ENCODE measurements at places on chromosomes 11 and 22.
A peak's percentile ranks its signal among the peaks of the same experiment; 100 is the strongest.

- DNase-seq = no peak
Observed at GRCh38 chr22:22856364-22856763, 31.3 kb upstream of the IGLL5 start.

GRCh38 chr22:35569916-35570315 is 29.3 kb downstream of the RASD2 start:
- no peak for DNase-seq

DNA sequence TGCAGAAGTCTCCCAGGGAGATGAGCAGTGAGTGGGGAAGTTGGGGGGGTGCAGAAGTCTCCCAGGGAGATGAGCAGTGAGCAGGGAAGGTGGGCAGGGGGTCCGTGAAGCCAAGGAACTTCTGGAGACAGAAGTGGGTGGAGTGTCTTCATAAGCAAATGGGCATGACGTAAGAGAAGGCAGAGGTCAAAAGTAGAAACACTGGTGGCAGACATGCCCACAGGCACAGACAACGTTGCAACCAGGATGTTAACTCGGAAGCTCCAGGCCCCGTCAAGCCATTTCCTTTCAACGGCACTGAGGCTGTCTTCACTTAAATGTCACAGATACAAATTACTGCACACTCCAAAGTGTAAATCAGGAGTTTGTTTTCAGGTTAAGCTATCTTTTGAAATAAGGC is 186.1 kb downstream of the SHANK2 start:
- DNase-seq = no peak

- no peak for DNase-seq
Observed at GRCh38 chr11:83162377-83162776, 5.4 kb downstream of the PCF11 start.

- no peak for DNase-seq
Observed at GRCh38 chr11:22581354-22582150, 44.1 kb downstream of the FANCF start.

DNA sequence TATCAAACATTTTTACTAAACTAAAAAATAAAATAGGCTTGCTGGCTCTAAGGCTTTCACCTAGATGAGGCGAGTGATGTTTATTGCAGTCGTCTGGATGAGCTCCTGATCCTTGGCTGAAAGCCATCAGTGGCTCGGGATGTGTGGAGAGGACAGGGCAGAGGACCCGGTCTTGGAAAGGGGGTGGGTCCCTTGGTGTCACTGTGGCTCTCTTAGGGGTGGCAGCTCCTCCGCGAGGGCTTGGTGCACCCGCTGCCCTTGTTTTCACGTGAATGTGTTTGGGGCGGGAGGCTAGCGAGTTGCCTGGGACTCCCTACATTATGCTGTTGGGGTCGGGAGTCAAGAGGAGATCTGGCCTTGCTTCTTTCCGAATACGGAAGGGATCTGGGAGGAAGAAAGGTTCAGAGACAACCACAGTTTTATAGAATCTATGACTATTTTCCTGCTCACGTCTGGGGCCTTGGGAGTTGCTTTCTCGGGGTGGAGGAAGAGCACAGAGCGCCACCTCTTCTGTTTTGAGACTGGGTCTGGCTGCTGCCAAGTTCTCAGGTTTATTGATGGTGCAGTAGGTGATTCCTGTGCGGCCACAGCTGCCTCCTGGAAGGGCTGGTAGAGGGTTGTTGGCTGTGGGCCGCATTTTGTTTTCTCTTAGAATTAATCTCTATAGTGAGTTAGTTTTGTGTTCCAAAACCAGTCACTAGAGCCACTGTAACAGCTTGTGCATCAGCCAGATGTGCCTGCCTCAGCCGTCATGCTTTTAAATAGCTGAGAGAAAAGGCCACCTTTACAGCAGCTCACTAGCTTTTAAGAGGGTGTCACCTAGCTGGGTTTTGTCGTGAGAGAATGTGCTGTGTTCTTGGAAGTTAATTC is 12.8 kb downstream of the TBC1D22A start:
- no peak for DNase-seq

DNA sequence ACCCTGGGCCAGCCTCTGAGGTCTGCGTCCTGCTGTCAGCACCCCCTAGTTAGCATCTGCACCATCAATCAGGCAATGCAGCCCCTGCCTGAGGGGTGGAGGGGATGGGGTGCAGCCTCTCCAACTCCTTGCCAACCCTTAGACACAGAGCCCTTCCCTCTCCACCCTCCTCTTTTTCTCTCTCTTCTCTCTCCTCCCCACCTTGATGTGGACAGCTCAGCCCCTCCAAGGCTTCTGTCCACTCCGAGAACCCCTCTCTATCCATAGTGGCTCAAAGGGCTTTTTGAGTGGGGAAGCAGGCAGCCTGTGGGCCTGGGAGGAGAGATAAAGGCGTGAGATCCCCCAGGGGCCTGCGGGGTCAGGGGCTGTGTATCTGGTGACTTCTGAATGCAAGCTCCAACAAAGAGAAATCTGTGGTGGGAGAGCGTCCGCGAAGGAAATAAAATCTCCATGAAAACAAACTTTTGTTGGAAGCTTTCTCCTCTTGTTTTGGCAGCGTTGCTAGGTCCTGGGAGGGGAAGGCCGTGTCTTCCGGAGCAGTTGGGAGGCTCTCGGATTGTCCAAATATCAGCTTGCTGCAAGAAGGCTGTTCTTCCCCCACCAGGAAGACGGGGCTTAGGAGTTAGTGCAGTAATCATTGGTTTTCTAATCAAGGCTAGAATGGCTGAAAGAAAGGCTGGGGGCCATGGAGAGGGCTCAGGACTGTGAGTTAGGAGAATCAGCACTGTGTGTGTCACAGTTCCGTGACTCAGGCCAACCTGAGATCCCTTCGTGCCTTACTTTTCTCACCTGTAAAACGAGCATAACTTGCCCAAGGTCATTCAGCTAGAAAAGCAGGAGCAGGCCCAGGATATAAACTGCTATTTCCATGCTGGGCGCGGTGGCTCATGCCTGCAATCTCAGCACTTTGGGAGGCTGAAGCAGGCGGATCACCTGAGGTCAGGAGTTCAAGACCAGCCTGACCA is 50.3 kb downstream of the PKNOX2 start:
- DNase-seq = no peak

DNA sequence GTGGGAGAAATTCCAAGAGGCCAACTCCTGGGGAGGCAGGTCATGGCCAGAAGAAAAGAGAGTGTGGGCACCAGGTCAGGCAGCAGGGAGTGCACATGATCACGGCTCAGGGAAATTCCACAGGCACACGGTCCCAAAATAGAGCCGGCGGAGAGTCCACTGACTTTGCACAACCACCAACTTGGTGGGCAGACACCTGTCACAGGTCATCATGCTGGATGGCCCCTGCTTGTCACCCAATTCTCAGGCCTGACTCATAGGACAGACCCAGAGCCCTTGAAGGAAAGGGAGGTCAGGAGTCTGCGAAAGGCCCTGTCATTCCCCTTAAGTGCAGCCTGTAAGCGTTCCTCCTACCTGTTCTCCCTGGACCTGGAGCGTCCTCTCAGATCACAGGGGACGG is 15.8 kb downstream of the APOL2 start:
- no peak for DNase-seq

DNA sequence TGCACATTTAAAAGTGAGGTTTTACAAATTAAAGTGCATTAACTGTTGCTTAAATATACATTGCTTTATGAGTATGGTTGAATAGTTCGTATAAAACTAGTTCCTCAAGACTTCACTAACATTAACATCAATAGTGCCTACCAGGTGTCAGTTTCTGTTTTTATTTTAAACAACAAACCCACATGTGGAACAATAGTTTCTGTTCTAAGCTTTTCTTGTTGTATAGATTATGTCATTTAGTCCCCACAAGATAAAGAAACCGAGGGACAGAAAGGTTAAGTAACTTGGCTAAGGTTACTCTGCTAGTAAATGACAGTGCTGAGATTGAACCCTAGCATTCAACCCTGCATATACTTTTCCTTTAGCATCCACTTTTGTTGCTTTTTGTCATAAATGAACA is 41.4 kb upstream of the ST14 start:
- no peak for DNase-seq

- DNase-seq = no peak
Observed at GRCh38 chr11:57496109-57496820, 19.2 kb downstream of the SLC43A1 start.

GRCh38 chr11:3707176-3707575 is 36.0 kb upstream of the CHRNA10 start:
- DNase-seq = no peak

GRCh38 chr11:64007629-64008282 is 21.5 kb downstream of the OTUB1 start:
- no peak for DNase-seq

- no peak for DNase-seq
Observed at GRCh38 chr11:68653486-68654430, 30.6 kb upstream of the GAL start.

DNA sequence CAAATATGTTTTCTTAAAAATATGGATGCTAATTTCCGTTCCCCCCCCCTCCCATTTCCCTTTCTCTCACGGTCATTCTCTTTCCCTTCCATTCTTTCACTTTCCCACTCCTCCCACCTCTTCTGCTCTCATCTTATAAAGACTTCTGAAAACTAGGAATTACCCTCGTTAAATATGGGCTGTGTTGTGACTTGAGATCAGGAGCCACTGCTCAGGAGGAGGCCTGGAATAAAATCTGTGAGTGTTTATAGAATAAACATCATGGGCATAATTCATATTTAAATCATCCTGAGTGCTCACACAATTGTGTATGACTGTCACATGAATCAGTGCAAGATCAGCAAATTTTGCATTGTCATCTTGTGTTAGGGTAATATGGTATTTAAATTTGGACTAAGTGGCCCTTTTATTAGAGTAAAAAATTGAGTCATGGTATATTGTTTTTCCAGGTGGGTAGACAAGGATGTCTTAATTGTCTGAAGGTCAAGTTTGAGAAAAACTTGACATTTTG is 208.0 kb downstream of the DDX10 start:
- no peak for DNase-seq

DNA sequence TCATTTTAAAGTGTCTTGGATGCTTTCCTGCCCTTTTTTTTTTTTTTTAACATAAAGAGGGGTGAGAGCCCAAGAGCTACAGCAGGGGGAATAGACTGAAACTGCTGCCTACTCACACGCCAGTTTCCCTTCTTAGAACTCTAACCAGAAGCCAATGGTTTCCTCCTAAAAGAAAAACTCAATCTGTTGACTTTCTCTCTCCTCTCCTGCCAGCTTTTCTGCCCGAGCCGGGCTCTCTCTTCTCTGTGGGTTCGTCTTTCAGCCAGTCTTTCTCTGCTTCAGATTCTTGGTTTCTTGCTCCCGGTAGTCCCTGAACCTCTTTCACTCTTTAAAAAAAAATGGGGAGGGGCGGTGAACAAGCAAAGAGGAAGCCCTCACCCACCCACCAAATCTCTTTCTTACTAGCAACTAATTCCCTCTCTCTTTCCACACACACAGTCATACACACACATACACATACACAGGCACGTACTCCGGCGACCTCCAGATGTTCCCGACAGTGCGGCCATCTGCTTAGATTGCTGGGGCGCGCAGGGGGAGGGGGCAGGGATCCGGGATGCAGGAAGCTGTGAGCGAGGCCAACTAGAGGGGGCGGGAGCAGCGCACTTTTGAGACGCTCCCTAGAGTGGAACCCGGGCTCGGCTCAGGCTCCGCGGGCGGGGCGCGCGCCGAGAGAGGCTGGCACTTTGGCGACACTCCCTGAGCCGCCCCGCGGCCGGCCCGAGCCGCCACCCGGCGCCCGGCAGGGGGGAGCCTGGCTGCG is 444 bp upstream of the TSKU start:
- peak; percentile 49 for DNase-seq

DNA sequence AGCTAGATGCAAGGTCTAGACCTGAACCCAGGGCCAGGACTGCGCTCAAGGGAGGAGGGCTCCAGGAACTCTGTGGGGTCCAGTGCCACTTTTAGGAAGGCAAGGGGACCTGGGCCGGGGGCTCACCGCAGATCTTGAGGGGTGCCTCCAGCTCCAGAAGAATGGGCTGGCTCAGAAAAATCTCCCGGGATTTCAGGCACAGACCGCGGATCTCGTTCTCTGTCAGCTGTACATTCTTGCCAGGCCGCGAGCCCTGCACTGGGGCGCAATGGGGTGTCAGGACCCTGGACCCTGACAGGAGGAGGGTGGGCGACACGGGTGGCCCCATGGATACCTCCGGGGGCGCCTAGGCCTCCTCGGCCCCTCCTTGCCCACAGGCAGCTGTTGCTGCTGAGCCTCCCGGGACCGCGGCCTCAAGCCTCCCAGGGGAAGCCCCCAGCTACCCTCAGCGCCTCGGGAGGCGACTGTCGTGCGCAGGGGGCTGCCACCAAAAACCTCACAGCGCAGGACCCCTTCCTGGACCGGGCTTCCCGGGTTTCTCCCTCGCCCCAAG is 640 bp downstream of the PPP1CA start:
- DNase-seq = no peak

- DNase-seq = no peak
Observed at GRCh38 chr11:110896358-110896757, 184.1 kb upstream of the ARHGAP20 start.

GRCh38 chr22:18112440-18112839 is 1.8 kb downstream of the TUBA8 start:
- DNase-seq = no peak

- DNase-seq = no peak
Observed at GRCh38 chr11:47234669-47235100, 13.9 kb downstream of the ACP2 start.

GRCh38 chr11:74017631-74018030 is 8.7 kb upstream of the UCP3 start:
- DNase-seq = no peak

DNA sequence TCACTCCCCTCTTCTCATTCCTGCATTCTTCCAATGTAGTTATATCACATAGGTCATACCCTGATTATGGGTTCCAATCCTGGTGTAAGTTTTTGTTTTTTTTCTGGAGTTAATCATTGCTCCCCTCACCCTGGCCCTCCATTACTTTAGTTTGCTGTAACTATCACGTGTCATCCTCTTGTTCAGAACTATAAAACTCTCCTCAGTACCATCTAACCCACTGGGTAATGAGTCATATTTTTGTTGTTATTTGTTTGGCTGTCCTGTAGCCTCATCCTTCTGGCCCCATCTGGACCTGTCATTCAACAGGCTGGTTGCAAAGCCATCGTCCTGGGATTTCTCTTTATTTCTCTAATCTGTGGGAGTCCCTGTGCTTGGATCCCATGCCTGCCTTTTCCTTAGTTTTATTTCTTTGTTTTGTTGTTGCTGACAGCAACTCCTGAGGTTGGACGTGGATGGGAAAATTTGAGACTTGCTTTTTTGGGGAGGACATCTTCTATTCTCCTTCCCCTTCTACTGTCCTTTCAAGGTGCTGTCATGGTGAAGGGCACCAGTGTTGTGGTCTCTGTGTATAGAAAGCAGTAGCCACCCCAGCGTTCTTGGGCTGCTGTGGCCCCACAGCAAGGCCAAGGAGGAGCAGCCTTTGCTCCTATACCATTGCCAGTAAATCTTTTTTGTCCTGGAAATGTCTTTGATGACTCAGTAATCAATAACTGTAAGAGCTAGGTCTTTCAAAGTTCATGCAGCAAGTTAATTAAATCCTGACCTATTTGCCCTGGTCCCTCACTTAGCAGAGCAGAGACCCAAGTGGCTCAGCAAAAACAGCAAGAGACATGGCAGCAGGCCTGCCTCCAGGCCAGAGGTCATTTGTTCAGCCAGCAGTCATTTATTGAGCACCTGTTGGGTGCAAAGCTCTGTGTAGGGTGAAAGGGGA is 82.5 kb downstream of the C22orf31 start:
- DNase-seq = no peak

- DNase-seq = no peak
Observed at GRCh38 chr11:70326833-70327232, 56.3 kb downstream of the PPFIA1 start.
